Urinary bladder (tissue), 4 donors: ENCODE measurements at places on chromosomes 5 and 9. TPM values are rescaled to one million over a fixed set of nuclear protein-coding genes. Genes with fewer than 3 reads are reported as not detected.

Gene SLCO6A1
- not detected for total RNA-seq

- DNase-seq, result no peak
These were observed 222.4 kb downstream of the TSSK1B start for GRCh38 chr5:113212244-113212920.

Gene TMEM174
- not detected for total RNA-seq

Gene NUTM2F
- not detected for total RNA-seq

GRCh38 chr5:15097552-15097951, 226.0 kb upstream of the ANKH start:
- no peak for DNase-seq

Gene IRF1
- total RNA-seq, result 16.4 TPM
